ENCODE measurements at places on chromosomes 1 and 21. TPM values are rescaled to one million over a fixed set of nuclear protein-coding genes. Genes with fewer than 3 reads are reported as not detected.

DNA sequence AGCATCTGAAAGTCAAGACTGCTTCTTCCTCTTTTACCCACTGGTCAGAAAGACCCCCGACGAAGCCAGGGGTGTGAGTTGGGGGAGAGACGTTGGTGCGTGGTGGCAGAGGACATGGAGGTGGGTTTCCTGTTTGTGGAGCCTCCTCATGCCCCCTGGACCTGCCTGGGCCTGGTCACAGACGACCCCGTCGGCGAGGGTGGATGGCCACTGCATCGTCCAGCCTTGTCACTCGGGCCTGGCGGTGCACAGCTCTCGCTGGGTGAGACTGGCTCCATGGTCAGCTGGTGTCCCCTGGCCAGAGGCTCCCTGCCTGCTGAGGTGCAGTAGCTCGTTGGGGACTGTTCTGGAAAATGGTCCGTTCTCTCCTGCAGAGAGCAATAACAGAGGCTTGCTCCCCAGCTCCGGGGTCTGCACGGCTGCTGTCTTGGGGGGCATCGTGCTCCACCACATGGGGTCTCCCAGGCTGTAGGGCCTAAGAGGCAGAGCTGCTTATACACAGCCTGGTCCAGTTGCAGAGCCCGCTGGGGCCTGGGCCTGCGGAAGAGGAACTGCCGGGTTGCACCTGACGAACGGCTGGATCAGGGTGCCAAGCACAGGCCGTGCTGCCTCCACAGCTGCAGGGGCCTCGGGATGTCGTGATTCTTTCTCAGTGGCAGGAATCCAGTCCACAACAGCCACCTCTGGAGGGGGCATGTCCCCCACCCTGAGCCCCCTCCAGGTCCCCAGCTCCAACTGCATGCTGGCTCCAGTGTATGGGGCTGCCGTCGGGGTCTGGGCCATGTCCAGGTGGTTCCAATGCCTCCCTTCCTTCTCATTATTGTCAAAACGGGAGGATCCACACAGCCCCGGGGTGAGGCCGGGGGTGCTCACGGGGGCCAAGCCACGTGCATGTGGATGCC, 18.0 kb upstream of the ACTRT2 start:
- DNase-seq = no peak
- H3K27me3 ChIP-seq = peaks cover 5% of the 10 kb centered on the region
- no peak overlapping the region for H3K4me3 ChIP-seq

DNA sequence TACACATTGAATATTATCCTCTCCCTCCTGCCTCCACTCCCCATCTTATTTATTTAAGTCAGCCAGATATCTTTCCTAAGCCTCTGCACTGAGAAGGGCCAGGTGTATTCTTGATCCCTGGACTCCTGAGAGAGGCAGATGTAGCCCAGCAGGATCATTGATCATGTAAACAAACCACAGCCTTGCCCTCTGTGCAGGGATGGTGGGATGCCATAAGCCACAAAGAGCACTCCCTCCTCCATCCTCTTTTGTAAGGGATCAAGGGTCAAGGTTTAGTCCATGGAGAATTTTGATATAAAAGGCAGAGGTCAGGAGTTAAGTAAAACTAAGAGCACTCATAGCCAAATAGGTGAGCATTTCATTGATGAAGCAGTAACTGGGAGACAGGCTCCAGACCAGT, 17.3 kb downstream of the PHGDH start:
- H3K4me3 ChIP-seq = no peak overlapping the region
- no peak for DNase-seq
- no peaks in the 10 kb centered on the region for H3K4me1 ChIP-seq
- peaks cover 66% of the 10 kb centered on the region for H3K36me3 ChIP-seq

- peaks cover 78% of the 10 kb centered on the region for H3K4me1 ChIP-seq
- no peaks in the 10 kb centered on the region for H3K27me3 ChIP-seq
- peaks cover 33% of the 10 kb centered on the region for H3K36me3 ChIP-seq
- H3K27ac ChIP-seq = peak overlapping the region; percentile 95
These were observed 4.9 kb downstream of the LY9 start for GRCh38 chr1:160800645-160801408.

DNA sequence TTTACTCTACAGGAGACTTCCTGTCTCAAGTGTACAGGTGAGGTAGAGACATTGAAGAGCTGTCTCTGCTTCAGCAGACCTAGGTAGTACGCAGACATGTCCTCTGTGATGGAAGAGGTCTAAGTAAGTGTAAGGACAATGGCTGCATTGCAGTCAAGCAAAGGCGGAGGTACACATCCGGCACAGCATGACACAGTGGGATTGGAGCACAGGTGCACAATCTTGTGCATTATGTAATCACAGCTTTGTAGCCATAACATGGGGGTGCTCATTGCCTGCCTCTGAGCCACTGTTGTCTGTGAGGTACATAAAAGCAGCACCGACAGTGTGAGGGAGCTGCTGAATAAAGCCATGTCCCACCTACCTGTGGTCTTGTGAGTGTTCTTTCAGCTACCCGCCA, 66.4 kb upstream of the CCDC190 start:
- peaks cover 11% of the 10 kb centered on the region for H3K27me3 ChIP-seq
- H3K4me3 ChIP-seq = no peak overlapping the region
- H3K27ac ChIP-seq = no peak overlapping the region
- DNase-seq = no peak

DNA sequence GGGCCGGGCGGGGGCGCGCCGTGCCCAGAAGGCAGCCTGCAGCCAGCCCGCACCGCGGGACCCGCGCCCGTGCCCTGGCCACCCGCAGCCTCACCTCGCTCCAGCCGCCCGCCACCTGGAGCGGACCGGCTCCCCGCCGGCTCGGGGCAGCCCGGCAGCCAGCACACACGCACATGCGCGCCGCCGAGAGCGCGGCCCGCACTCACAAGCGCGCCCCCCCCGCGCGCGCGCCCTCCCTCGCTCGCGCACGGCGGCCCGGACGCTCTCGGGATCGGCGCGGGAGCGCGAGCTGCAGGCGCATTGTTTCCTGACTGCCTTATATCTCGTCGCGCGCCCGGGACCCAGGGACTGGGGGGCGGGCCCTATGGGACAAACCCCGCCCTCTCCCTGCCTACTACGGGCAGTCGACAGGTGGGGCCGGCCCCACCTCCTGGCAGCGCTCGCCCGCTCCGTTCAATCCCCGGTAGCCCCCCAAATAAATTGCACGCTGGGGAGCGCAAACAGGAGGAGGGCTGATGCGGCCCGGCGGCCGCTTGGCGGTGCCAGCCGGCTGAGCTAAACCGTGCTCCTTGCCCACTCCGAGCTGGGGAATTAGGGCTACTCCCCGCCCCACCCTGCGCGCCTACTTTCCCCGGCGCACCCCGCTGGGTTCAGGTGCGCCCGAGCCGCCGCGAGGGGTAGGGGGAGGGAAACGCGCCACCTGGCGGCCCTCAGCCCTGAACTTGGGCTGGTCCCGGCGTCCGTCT, at the start of gene MYCL:
Gene MYCL, minus strand, starts transcription at position 204 of the 746 bp plus-strand sequence. CDS start 483 bp downstream, outside the sequence.
- peak; percentile 85 for DNase-seq
- H3K4me3 ChIP-seq = peak within 1 kb of the TSS; percentile 70
- H3K27me3 ChIP-seq = peaks cover 55% of the 10 kb centered on the region

GRCh38 chr21:23067672-23068071, 2069.5 kb downstream of the NCAM2 start:
- H3K4me3 ChIP-seq = no peak overlapping the region
- H3K36me3 ChIP-seq = no peaks in the 10 kb centered on the region
- H3K27ac ChIP-seq = no peak overlapping the region

Gene TTC39A
- total RNA-seq = not detected

Gene ANXA9
- total RNA-seq = 0.25 TPM

Gene SARS1
- 228 TPM for total RNA-seq

Measured in activated CD8-positive, alpha-beta T cell treated with anti-CD3 and anti-CD28 coated beads for 36 hours (primary cell).